ENCODE measurements at places on chromosomes 7 and 10.

DNA sequence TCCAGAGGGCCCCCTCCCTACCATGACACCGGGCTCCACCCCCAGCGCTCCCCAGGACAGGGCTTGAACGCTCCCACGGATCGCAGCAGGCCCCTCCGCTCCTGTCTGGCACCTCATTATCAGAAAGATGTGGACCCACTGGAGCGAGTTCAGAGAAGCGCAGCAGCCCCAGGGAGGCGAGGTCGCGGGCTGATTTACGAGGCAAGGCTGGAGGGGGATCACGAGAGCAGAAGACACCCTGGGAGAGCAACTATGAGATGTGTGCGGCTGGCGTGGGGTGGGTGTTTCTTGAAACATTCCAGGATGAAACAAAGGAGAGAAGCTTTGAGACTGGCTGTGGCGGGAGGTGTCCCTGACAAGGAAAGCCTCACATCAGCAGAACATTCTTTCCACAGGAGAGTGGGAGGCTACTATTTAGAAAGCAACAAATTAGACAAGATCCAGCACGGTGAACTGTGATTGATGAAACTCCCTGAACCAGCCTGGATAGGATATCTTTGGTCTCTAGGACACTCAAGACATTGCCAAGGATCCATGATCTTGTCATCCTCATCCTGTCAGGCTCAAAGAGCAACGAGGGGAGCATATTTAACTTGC lies 66.0 kb downstream of the JCAD start:
- no peak for DNase-seq

DNA sequence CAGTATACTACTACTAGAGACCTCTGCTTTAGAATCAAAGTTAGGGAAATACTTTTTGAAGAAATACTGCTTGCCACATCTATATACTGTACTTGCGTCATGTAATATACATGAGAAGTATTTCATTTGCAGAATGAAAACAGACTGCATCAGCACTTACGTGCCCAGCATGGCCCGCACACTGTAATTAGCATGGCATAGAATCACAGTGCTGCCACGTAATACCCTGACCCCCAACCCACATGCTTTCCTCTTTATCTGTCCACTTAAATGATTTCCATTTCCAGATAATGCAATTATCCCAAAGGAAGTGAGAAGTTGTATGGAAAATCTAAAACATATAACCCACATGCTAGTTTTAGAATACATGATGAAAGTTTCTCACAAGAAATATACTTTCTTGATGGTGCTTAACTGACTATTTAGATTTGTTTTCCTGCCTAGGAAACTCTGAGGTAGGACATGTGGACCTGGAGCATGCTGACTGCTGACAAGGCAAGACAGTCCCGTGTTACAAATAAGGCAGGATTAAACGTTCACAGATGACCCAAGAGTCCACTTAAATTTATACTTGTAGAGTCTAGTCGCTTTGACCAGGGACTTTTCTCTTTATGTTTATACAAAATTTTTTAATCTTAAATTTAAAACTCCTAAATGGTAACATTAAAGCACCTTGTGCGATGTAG lies 12.6 kb downstream of the USP6NL start:
- no peak for DNase-seq

DNA sequence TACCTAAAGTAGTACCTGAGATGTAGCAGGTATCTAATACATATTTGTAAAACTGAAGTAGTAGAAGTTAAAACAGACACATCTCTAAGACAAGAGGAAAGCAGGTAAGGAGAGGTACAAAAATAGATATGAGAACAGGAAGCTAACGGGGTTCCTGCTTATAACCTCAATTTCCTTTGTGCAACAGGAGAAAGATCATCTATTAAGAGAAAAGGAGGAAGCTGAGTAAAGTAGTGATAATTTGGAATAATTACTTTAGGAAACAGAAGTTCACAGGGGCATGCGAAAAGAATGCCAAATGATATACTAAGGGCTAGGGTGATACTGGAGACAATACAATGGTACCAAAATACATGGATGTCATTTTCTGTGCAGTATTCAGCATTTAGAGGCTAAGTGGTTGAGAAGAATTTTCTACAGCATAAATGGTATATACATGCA lies 108.7 kb downstream of the NRBF2 start:
- DNase-seq = no peak

GRCh38 chr10:22477334-22478287 lies 132.3 kb downstream of the SPAG6 start:
- DNase-seq = no peak

- DNase-seq = no peak
These were observed 306.8 kb downstream of the WDR11 start for GRCh38 chr10:121157998-121158397.

DNA sequence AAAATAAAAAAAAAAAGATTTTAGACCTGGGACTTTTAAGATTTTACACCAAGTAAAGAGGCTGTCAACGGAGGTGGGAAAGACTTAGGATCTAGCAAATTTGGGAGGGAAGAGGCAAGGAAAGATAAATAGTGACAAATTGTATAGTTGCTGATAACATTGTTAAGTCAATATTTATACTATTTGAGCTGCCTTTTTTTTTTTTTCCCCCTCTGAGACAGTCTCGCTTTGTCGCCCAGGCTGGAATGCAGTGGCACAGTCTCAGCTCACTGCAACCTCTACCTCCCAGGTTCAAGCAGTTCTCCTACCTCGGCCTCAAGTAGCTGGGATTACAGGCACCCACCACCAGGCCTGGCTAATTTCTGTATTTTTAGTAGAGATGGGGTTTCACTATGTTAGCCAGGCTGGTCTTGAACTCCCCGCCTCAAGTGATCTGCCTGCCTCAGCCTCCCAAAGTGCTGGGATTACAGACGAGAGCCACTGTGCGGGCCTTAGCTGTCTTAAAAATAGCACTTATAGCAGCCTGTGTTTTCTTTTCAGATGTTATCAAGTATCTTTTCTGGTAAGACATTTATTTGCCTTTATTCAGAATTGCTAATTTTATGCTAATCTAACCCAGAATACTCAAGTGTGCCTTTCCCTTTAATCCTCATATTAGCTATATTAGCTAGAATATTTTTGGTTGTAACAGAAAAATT lies 94.5 kb downstream of the MMRN2 start:
- DNase-seq = no peak

GRCh38 chr10:106175760-106176377 lies 988.6 kb downstream of the SORCS1 start:
- no peak for DNase-seq

DNA sequence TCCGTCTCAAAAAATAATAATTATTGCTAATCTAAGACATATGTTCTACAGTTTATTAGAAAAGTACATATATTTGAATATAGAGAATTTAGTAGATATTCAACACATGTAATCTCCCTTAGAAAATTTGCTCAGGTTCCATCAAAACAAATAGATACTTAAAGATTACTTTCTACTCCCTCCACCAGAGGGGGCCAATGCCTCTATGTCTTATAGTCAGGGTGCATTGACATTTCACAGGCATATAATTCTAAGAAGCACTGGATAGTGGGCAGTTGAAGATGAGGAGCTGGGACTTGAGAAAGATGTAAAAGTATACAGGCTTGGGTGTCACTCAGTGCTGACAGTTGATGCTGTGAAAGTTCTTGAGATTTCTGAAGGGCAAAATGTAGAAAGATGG lies 301.6 kb upstream of the HPS1 start:
- DNase-seq = no peak

DNA sequence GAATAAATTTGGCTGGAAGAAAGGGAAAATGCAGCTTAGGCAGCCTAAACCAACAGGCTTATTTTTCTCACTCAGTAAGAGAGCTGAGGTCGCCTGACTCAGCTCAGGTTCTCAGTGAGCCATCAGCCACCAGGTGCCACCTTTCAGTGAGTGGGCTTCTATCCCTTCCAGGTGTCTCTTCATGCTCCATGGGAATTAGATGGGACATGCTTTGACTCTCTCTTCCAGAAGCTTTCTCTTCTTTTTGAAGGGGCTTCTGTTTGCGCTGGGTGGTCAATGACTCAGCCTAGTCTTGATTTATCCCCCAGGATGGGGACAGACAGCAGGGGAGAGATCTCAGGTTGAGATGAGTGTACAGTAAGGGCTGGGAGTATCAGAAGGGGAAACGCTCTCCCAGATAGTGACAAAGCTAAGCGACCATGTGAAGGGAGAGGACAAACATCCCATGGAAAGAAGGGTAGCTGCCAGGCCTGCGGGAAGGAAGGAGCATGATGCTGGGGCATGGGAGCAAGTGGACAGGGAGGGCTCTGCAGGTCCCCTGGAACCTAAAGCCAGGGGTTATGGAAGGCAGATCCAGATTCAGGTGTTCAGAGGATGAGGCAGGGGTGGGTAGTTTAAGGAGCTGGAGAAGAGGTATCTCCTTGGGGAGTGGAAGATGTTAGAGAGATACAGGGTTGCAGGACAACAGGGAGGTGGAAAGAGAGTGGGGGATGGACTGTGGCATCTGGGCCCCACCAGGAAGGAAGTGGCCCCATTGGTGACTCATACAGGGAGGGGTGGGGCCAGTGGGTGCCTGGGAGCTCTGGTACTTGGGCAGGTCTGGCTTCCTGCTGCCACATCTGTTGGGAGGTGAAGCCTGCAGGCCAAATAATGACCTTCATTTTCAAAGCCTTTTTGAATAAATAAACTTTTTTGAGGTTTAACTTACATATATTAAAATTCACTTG lies 32.5 kb downstream of the OGDH start:
- DNase-seq = peak; percentile 74

DNA sequence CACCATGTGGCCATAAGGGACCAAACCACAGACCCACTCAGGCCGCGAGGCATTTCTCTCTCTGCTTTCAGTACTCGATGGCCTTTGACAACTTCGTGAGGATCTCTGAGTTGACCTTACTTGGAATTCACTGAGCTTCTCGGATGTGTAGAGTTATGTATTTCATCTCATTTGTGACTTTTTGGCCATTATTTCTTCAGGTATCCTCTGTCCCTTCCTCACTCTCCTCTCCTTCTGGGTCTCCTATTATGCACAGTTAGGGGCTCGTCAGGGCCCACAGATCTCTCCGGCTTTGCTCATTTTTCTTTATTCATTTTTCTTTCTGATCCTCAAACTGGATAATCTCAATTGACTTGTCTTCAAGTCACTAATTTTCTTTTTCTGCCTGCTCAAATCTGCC lies 16.6 kb upstream of the FOXL3 start:
- peak; percentile 1 for DNase-seq

- DNase-seq = no peak
These were observed 186.5 kb upstream of the ADO start for GRCh38 chr10:62618054-62618453.

DNA sequence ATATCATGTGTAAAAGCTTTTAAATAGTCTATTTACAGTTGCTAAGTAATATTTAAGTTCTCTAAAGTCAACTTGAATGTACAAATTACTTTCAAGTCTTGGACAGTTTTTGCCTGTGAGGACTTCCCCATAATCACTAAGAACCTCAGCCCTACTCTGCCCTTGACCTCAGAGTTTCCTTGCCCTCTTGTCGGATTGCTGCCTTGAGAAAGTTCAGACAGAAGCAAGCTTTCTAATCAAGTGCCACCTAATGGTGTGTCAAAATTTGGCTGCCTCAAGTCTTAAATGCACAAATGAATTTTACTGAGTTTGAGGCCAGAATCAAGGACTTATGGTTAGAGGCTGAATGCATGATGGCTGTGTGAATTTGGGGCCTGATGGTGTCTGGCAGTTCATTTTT lies 88.3 kb upstream of the KAT6B start:
- no peak for DNase-seq

DNA sequence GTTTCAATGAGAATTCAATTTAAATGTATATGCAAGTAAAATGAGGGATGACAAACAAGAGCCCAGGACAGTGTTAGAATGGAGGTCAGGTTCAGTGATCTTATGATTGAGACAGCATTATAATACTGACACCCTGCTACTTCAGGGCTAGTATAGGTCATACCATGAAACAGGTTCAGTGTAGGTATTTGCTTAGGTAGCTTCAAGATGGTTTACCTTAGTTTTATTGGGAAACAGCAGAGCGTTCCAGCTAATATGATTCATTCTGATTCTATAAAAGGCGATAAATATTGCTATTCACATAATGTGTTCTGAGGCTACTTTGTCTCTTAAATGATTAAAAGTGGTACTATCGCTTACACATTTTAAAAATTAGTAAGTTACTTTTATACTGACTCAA lies 203.3 kb downstream of the PPP1R9A start:
- DNase-seq = no peak

- no peak for DNase-seq
These were observed 34.7 kb downstream of the DDIT4 start for GRCh38 chr10:72308320-72308987.

GRCh38 chr7:26759108-26759507 lies 105.3 kb downstream of the SKAP2 start:
- no peak for DNase-seq

DNA sequence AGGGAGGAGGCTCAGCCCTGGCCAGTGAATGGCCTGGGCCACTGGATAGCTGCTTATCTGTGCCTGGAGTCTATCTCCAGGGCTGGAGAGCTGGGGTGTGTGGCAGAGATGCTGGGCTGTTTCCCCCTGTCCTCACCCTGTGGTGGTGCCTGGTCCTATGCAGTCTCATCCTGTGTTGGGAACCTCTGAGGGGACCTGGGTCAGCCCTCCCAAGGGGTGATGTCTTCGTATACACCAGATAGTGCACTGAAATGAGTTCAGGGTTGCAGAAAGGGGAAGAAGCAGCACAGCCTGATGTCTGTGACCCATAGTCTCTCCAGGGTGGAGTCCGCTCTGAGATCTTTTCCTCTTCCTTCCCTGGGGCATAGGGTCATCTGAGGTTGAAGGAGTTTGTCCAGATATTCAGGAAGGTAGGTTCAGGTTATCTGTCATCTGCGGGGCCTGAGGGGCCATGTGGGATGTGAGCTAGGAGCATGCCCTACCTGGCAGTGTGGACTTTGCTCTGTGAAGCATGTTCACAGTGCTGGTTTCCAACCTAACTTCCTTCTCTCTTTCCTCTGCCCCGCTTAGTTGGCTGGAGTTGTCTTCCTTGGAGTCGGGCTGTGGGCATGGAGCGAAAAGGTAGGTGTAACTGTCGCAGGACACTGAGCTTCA lies 33.4 kb upstream of the SH2D4B start:
- no peak for DNase-seq

DNA sequence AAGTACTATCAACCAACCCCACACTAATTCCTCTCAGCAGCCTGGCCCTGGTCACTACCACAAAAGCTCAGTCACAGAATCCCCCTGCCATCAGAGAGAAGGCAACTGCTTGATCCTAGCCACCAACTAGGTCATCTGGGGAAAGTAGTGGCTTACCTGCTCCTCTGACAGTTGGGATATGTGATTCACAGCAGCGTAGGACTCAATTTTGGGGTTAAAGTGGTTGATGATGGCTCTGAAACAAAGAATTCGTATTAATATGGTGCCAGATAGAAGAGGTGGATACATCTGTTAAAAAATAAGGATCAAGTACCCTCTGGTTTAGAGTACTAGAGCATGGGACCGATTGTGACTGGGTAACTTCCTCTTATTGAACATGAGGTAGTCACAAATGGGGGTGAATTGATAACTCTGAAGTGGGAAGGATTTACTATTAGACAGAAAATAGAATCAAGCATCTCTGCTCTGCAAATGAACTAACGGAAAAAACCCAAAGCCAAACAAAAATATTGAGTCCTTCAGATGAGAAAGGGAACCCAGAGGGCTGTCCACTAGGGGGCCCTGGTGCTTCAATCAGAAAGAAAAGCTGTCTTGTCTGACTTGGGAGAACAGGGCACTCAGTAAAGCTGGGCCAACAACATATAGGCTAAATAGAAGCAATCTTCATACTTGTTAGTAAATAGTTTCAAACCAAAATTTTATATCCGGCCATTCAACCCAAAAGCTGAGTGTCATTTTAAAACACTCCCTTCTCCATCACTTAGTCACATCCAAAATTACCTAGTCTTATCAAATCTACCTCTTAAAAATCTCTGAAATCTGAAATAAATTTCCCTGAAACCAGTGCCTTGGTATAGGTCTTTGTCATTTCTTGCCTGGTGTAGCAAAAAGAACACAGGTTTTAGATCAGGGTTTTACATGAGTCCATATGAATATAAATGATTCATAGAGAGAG lies 45.9 kb upstream of the KCNIP2 start:
- DNase-seq = peak; percentile 72

Data from activated naive CD4-positive, alpha-beta T cell treated with anti-CD3 and anti-CD28 coated beads, Interleukin-2, amount 50 U/mL, for 16 hours (primary cell).